ENCODE measurements at places on chromosomes 7 and 10. TPM values are rescaled to one million over a fixed set of nuclear protein-coding genes. Genes with fewer than 3 reads are reported as not detected.

SLC26A5 gene
- polyA plus RNA-seq: not detected

CSGALNACT2 gene
- 16.2 TPM for polyA plus RNA-seq

COL1A2 gene
- polyA plus RNA-seq: 0.16 TPM

MAGI2 gene
- polyA plus RNA-seq: 0.10 TPM

CALHM1 gene
- polyA plus RNA-seq: not detected

GPC2 gene
- 0.55 TPM for polyA plus RNA-seq

ARMH3 gene
- 25.3 TPM for polyA plus RNA-seq

CREB5 gene
- polyA plus RNA-seq: 4.3 TPM

HABP2 gene
- polyA plus RNA-seq: not detected

AGR2 gene
- polyA plus RNA-seq: 2.4 TPM

DNA sequence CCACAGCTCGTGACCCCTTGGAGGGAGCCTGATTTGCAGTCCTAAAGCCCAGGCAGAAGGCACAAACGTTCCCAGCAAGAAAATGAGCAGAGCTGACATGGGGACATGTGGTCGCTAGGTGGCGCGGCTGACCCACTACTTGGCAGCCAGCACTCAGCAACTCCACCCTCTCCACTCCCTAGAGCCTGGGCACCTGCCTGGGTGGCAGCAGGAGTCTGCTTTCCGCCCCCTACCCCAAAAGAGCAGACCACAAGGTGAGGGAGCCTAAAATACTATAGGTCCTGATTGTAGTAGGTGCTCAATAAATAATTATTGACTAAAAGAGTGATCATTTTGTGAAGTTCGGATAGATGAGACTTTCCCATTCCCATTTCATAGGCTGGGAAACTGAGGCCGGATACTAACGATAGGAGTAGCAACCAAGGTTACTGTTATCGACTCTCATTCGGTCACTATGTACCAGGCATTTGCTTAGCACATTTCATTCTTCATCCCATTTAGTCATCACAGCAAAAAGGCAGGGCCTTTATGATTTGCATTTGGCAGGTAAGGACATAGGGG lies 57.4 kb downstream of the NEUROG3 start:
- no peak for DNase-seq

DNA sequence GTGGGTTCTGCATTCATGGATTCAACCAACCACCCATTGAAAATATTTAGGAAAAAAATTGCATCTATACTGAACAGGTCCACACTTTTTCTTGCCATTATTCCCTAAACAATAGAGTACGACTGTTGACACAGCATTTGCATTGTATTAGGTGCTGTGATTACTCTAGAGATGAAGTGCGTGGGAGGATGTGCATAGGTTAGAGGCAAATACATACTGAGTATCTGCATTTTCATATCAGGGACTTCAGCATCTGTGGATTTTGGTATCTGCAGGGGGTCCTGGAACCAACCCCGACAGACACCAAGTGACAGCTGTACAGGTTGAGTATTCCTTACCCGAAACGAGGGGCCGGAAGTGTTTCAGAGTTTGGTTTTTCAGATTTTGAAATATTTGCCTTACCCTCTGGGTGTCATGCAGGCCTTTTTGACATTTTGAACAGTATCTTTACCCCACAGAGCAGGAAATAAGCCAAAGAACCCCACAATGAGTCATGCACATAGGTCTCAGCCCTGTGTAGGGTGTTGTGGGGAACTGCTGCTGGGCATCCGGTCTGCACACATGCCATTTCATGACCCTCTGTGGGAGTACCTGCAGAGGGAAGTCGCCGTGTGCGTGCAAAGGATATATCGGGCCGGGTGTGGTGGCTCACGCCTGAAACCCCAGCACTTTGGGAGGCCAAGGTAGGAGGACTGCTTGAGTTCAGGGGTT lies 14.5 kb downstream of the NUDT5 start:
- DNase-seq: no peak

DNA sequence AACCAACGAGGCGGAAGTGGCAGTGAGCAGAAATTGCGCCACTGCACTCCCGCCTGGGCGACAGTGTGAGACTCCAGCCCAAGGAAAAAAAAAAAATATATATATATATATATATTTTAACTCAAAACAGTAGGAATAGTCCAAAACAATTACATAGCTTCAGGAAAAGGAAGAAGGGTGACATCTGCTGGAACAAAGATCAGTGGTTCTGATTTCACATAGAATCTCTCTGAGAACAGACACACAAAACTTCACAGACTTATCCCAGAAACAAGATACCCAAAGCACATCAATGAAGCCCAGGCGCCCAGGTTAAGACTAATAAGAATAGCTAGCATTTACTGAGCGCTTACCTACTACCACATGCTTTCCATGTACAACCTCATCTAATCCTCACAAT lies 45.0 kb downstream of the DNMBP start:
- no peak for DNase-seq

DNA sequence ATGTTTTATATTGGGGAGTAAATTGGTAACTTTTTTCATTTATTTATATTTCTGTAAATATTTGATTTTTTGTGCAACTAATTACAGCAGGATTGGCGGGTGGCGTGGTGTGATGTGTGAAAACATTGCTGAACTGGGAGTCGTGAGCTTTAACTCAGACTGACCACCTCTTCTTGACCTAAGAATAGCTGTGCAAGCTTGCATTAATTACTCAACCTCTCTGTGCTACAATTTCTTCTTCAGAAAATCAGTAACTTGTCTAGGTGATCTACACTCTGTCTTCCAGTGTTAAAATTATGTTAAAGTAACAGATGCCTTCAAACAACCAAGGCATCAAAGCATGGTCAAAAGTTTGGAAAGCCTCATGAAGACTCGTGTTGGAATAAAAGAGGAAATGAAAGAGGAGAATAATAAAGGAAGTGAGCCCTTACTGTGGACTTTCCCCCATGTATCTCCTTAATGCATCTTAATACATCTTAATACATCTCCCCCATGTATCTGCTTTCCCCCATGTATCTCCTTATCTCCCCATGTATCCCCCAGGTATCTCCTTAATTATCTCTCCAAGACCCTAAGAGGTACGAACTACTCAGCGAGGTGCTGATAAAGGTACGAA lies 71.2 kb downstream of the SVIL start:
- no peak for DNase-seq

GRCh38 chr7:128860158-128861073 lies 2.2 kb upstream of the ATP6V1F start:
- DNase-seq: no peak

DNA sequence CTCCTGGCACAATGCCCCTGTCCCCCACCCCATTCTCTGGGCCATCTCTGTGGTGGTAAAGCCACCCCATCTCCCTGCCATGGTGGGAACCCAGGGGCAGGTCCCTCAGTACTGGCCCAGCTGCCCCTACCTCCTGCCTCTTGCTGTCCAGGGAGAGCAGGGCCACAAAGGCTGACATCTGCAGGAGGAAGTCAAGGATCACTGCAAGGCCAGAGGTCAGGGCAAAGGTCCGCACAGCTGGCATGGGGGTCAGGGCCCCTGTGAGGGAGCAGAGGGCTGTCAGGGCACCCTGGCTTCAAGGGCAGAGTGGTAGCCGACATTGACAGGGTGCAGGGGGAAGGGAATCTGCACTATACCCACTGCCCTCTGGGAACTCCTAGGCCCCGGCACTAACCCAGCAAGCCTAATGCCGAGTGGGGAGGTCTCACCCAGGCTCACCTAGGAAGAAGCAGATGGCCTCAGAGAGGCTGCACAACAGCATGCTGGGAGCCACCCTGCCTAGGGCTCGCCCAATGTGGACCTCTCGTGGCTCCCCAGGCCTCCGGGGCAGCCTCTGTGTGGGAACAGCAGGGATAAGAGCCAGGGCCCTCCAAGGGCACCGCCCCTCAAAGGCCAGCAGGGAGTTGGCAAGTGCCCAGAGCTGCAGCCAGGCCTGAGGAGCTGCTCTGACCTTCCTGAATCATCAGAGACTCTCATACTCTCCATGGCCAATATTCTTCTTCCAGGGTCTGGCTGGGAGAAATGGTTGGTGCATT lies 7.7 kb downstream of the NPC1L1 start:
- no peak for DNase-seq

DNA sequence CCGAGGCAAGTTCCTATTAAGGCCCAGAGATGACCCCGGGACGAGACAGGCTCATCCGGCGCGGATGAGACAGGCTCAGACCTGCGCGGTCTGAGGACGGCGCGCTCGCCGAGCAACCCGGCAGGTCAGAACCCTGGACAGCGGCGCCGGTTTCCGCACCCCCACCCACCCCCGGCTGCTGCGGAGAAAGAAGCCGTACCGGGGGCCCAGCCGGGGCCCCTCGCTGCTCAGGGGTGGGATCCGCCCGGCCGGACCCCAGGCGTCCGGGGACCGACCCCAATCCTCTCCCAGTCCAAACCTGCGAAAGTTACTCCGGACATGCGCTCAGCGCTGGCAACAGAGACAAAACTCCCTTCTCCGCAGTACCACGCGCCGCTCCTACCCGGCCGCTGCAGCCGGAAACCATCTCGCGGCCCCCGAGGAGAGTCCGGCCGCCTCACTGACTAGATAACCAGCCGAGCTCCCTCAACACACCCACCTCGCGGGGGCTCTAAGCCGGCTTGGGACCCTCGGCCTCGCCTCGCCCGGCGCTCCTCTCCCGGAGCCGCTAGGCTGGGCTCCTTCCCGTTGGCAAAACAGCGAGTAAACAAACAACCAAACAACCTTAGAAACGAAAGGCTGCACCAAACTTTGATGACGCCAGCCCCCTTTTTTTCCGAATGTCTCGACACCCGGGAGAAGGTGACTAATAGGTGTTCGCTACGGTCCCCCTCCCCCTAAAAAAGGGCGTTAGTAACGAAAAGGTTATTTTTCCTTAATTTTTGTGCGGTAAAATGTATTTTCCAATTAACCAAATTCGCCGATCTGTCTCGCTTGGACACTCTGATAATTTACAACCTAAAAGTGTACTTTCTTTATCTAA lies 2.3 kb upstream of the DRGX start:
- no peak for DNase-seq

DNA sequence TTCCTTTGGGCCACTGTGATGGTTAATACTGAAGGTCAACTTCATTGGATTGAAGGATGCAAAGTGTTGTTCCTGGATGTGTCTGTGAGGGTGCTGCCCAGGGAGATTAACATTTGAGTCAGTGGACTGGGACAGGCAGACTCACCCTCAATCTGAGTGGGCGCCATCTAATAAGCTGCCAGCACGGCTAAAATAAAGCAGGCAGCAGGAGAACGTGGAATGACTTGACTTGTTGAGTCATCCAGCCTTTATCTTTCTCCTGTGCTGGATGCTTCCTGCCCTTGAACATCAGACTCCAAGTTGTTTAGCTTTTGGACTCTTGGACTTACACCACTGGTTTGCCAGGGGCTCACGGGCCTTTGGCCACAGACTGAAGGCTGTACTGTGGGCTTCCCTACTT lies 1046.9 kb downstream of the TYW1 start:
- DNase-seq: no peak

- no peak for DNase-seq
Measured at GRCh38 chr10:71044720-71045119, 156.4 kb upstream of the PCBD1 start.

- no peak for DNase-seq
Measured at GRCh38 chr7:82481499-82482097, 38.0 kb upstream of the CACNA2D1 start.

- DNase-seq: no peak
Measured at GRCh38 chr10:118977835-118978234, 51.7 kb upstream of the NANOS1 start.

DNA sequence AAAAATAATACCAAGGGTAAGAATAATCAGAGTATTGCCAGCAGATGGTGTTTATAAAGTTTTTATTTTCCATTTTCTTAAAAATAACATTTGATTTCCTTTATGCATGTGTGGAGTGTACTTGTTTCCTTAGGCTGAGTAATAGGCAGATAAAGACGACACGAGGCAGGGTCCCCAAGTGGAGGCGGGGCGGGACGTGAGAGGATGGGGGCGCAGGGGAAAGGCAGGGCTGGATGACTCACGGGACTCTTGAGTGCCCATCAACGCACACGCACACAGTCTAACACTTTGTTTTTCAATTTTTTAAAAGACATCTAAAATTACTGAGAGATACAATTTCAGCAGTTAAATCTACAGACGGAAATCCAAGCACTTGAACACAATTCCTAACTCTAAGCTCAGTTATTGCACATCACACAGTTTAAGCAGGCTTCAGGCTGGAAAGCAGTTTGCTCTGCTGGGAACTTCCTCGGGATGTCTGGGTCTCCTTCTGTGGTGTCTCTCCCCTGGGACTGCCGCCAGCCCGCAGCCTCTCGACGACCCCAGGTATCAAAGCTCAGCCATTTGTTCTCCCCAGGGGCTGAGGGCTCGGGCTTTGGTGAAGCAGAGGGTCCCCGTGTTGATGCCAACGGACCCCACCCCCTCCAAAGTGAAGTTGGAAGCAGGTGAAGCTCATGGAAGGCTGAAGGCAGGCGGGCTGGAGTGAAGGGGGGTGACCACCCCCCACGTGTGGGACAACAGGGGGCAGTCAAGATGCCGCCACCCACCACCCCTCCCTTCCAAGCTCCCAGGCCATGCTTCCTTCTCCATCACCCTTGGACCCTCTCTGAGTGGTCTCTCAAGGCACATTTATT lies 29.1 kb downstream of the SPOCK2 start:
- no peak for DNase-seq

- DNase-seq: no peak
Measured at GRCh38 chr7:115299397-115300037, 377.6 kb downstream of the MDFIC start.

- DNase-seq: no peak
Measured at GRCh38 chr7:135522509-135522908, 12.6 kb upstream of the CNOT4 start.

DNA sequence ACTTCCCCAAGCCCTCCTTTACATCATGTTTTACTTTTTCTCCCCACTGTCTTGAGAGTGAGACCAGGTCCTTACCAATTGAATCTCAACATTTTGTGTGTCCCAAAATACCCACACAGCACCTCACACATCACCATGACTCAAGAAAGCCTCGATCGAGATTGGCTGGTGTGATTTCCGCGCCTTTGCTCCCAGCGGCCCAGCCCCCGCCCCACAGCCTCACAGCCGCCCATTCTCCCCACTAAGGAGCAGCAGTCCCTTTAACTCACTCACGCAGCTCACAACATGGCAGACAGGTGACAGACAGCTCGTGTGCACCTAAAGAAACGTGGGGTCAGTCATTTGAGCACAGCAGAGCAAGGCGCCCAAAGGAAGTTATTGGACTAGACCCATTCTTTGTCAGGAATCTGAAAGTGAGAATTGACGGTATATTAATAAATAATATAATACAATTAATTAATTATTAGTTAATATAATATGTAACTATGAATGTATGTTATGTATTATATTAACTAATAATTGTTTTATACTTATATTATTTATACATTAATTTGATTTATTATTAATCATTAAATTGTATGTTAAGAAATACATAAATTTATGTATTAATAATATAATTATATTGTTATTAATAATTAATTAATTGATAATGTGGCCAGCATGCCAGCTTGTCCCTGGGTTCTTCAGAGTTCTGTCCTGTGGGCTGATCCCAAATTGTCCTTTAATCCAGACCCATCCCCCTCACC lies 204.9 kb upstream of the RNF32 start:
- DNase-seq: no peak

- DNase-seq: no peak
Measured at GRCh38 chr7:20458521-20458920, 127.8 kb downstream of the ITGB8 start.

Data from keratinocyte (primary cell).